Fibroblast of the aortic adventitia (primary cell): ENCODE measurements at places on chromosomes 7 and 10. TPM values are rescaled to one million over a fixed set of nuclear protein-coding genes. Genes with fewer than 3 reads are reported as not detected.
A peak's percentile ranks its signal among the peaks of the same experiment; 100 is the strongest.

- DNase-seq = peak; percentile 18
Measured at GRCh38 chr7:129684777-129685176, 73.3 kb downstream of the NRF1 start.

DNA sequence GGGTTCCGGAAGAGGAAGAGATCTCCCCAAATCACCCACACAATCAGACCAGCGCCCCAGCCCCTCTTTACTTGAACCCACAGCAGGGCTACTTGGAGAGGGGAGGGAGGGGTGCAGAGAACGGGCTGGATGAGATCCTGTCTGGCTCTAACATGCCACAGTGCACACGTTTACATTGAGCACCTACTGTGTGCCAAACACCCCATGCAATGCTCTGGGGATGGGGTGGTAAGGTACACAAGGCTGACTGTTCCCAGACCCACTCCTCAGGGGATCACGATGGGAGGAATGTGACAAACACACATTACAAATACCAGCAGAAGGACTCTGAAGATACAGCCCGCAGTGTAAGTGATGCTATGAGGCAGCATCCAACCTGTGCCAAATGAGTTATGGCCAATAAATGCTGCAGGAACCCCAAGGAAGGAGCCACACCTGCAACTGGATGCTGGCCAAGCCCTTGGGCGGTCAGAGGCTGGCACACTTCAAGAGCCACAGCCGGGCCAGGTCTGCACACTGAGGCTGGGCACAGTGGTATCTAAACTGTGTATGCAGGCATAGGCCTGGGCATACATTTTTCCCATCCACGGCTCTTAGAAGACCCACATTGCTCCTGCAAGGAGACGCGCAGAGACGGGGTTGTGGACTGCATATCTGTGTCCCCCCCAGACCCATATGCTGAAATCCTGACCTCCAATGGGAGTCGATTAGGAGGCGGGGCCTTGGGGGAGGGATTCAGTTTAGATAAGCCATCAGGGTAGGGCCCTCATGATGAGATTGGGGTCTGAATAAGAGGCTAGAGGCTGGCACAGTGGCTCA lies 6.4 kb downstream of the SPOCK2 start:
- DNase-seq = no peak

DNA sequence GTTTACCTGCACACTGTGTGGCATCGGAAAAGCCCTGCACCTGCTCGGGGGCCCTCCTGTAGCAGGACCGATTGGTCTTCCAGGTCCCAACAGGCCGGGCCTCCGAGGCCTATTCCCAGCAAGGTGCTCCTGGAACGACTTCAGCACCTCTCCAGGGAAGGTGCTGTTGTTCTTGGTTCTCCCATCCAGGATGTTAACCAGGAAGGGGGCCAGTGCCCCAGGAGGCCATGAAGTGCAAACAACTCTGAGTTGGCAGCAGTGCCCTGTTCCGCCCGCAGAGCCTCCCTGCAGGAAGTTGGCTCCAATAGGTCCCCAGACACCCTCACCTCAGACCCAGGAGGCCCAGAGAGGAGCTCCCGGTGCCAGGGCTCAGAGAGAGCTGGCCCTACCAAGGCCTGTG lies 64.0 kb upstream of the DUSP5 start:
- DNase-seq = no peak

DNA sequence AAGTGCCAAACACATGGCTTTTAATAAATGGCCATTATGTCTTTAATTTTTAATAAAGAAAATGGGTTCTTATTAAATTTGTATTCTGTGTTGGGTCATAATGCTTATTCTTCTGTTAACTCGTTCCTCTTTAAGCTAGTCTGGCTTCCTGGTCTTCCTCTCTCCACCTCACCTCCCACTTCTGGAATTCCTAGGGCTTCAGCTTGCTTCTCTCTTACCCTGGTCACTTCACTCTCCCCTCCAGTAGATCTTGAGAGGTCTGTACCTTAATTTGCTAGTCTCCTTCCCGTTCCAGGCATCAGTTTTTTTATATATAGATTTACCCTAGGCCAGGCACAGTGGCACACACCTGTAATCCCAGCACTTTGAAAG lies 111.2 kb downstream of the RALA start:
- no peak for DNase-seq

DNA sequence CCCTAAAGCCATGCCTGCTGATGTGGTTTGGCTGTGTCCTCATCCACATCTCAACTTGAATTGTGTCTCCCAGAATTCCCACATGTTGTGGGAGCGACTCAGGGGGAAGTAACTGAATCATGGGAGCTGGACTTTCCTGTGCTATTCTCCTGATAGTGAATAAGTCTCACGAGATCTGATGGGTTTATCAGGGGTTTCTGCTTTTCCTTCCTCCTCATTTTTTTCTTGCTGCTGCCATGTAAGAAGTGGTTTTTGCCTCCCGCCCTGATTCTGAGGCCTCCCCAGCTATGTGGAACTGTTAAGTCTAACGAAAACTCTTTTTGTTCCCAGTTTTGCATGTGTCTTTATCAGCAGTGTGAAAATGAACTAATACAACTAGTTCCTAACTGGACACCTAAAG lies 11.8 kb downstream of the MACROH2A2 start:
- DNase-seq = no peak

GRCh38 chr7:131080754-131081153 lies 246.9 kb upstream of the MKLN1 start:
- DNase-seq = no peak

GRCh38 chr10:103513380-103514060 lies 20.0 kb downstream of the NEURL1 start:
- DNase-seq = no peak

GRCh38 chr7:4123346-4123745 lies 558.7 kb upstream of the FOXK1 start:
- no peak for DNase-seq

DNA sequence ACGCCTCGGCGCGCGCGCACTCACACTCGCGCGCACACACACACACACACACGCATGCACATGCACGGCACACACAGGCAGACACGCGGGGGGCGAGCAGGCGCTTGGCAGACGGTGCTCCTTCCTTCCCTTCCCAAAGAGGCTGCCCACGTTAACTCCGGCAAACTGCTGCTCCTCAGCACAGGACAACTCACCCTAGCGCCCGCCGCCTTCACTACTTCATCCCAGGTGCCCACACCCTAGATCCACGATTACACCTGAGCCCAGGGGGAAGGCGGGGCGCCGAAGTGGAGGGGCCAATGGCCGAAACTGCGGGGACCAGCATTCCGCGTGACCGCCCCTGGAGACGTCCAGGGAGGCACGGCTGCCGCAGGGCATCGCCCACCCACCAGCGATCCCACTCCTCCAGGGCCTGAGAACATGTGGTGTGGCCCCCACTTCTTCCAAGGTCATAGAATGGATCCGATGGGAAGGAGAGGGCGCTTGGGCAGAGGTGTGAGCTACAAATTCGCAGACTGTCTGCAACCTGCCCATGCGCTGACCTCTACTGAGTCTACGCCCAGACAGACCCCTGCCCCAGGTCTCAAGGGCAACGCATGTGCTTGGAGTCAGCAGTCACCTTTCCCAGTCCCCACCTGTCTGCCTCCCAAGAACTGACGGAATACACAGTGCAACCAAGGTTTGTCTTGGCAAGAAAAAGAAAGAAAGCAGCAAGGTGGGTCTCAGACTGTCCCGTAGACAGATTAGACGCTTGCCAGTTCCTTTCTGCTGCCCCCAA lies 74.6 kb downstream of the CALN1 start:
- no peak for DNase-seq

GRCh38 chr10:87503886-87504285 lies 807 bp upstream of the MINPP1 start:
- DNase-seq = no peak

DNA sequence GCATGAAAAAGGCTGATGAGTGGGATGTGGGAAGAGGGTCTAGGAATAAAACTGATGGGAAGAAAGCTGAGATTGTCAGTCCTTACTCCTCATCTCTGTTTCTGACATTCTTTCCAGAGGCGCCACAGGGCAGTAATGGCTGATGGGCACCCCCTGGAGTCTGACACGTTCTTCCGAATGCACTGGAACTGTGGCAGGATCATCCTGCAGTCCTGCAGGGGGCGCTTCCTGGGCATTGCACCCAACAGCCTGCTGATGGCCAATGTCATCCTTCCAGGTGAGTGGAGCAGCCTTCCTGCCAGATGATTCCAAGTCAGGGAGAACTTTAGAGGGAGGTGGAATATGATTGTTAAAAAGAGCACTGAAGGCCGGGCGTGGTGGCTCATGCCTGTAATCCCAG lies 4.8 kb downstream of the FSCN3 start:
- no peak for DNase-seq

GRCh38 chr7:23802720-23803397 lies 92.8 kb downstream of the STK31 start:
- DNase-seq = no peak

- DNase-seq = no peak
Measured at GRCh38 chr7:69465262-69465661, 133.0 kb upstream of the AUTS2 start.

DNA sequence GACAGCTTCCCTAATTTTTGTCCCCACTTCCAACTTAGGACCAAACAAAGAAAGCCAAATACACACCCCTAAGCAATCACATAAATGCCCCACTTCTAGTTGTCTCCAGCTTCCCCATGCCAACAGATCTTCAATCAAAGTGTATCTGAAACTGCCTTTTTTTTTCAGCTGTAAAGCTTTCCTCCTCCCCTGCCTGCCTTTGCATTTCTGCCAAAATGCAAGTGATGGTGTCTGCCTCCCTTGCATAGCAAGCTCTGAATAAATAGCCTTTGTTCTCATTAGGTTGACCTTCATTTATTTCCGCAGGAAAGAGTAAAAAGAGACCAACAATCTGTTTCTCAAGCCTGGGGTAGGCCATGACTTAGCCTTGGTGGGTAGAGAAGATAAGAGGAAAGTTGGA lies 459.4 kb downstream of the GPAM start:
- DNase-seq = no peak

GRCh38 chr7:151549083-151549482 lies 29.4 kb upstream of the RHEB start:
- DNase-seq = no peak

- DNase-seq = peak; percentile 90
Measured at GRCh38 chr7:84529480-84530205, 335.1 kb upstream of the SEMA3A start.

LSM8 gene
- 49.3 and 69.5 TPM in 2 replicates for total RNA-seq

STAG3 gene
- total RNA-seq = 0.90 and 4.8 TPM in 2 replicates

LHPP gene
- 4.9 and 12.5 TPM in 2 replicates for total RNA-seq

VAX1 gene
- not detected in 2 replicates for total RNA-seq

CYP2C9 gene
- total RNA-seq = not detected in 2 replicates

MRPS33 gene
- total RNA-seq = 32.4 and 118 TPM in 2 replicates

PHKG1 gene
- 2.3 and 3.4 TPM in 2 replicates for total RNA-seq

PRTFDC1 gene
- total RNA-seq = 34.4 and 39.6 TPM in 2 replicates

GNAI1 gene
- total RNA-seq = 25.8 and 46.7 TPM in 2 replicates

SUV39H2 gene
- 6.5 and 26.8 TPM in 2 replicates for total RNA-seq

TMEM213 gene
- 0.33 TPM in 1 of 2 replicates, not detected in the other for total RNA-seq

ENO4 gene
- 0.27 and 1.4 TPM in 2 replicates for total RNA-seq

UCN3 gene
- total RNA-seq = not detected in 2 replicates

FFAR4 gene
- total RNA-seq = not detected in 2 replicates

SMO gene
- total RNA-seq = 4.2 and 24.1 TPM in 2 replicates

FAM180A gene
- 2.5 and 71.0 TPM in 2 replicates for total RNA-seq

ADAM22 gene
- 1.3 and 2.4 TPM in 2 replicates for total RNA-seq

IKZF1 gene
- not detected in 2 replicates for total RNA-seq
